8988T (cell line): ENCODE measurements at places on chromosomes 12 and 14.

DNA sequence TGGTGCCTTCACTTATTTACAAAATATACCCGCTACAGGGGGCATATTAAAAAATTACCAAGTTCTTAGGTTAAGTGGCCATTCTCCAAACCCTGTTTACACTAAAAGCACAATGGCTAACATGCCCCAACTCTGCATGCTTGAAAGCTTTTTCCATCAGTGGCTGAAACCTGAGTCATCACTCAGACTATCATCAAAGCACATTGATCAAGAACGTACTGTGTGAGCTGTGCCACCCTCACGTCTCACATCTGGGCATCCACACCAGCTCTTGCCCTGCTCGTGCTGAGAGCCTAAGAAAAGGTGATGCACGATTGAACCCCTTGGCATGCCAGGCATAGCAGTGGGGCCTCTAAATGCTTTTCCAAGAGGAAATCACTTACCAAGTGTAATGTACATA lies 13.2 kb downstream of the AQP6 start:
- no peak for DNase-seq

DNA sequence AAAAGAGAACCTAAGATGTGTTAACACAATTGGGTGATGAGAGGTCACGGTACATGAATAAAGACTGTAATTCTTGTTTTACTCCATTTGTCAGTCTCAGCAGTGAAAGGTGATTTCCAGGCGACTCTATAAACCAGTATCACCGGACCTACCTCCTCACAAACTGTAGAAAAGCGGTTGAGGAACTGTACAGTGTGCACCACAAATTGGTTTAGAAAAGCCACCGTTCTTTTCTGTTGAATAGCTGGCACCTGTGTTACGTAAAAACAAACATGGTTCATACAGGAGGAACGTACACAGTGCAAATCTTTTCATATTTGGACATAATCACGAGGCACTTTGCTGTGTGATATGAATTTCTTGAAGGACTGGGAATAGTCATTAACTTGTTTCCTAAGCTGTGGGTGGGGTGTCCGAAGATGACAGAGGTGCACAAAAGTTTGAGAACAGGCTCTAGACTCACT lies 663 bp downstream of the WASHC3 start:
- no peak for DNase-seq

DNA sequence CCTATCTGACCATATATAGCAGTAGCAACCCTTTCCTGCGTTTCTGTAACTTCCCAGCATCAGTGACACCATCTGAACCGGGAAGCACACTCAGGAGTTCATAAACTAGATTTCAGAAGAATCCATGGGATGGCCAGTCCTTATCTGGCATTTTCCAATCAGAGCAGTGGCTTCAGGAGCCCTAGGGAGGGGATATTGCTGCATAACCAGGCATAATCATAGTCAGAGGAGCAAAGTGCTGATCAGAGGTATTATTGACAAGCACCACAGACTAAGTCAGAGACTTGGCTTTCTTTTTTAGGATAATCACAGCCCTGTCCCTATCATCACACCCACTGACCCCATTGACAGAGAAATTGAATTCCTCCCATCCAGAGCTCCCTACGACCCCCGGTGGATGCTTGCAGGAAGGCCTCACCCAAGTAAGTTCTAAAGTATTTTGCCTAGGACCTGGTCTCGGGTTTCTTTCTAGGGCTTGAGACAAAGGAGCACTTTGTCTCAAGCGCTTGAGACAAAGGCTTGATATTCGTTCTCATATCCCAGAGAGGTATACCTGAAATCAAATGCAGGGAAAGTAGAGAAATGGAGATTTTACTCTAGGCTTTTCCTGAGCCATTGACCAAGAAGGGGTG lies 55.1 kb downstream of the FOXN4 start:
- DNase-seq, result no peak

DNA sequence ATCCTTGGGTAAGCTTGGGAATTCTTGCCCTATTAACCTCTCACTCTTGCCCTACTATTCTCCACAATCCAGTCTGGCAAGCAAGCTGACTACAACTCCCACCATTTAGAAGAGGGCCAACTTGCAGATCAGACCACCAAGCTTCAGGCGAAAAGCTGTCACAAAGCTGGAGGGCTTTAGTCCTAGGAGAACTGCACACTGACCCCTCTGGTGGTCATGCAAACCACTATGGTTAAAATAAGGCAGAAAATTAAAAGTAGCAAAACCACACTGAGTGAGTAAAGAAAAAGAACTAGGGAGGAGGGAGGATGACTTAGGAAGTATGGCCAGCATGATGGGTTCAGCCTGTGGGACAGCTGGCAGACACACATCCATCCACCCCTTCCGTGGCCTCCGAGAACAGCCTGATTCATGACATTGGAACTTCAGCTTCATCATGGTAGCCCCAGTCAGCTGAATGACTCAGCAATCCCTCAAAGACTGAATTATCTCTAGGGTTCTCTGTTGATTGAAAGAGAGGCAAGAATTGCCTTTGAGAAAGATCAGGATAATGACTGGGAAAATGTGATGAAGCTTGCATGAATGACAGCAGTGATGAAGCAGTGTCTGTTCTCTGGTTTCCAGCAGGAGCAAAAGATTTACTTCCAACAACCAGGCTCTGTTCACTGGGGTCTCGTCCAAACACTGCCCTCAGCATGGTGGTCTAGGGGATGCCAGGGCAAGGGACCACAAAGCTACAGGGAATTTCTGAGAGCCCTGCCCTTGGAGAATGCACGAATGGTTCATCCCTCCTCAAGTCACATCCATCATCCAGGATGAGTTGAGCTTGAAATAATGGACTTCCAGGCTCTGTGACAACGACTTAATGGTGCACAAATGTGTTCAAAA lies 24.4 kb downstream of the PITPNM2 start:
- DNase-seq, result peak; percentile 75
